ENCODE measurements at places on chromosomes 4 and X.

GRCh38 chr4:157957905-157958304, 214.9 kb downstream of the GASK1B start:
- DNase-seq = no peak

GRCh38 chrX:19721726-19722370, 165.6 kb downstream of the SH3KBP1 start:
- DNase-seq = no peak

DNA sequence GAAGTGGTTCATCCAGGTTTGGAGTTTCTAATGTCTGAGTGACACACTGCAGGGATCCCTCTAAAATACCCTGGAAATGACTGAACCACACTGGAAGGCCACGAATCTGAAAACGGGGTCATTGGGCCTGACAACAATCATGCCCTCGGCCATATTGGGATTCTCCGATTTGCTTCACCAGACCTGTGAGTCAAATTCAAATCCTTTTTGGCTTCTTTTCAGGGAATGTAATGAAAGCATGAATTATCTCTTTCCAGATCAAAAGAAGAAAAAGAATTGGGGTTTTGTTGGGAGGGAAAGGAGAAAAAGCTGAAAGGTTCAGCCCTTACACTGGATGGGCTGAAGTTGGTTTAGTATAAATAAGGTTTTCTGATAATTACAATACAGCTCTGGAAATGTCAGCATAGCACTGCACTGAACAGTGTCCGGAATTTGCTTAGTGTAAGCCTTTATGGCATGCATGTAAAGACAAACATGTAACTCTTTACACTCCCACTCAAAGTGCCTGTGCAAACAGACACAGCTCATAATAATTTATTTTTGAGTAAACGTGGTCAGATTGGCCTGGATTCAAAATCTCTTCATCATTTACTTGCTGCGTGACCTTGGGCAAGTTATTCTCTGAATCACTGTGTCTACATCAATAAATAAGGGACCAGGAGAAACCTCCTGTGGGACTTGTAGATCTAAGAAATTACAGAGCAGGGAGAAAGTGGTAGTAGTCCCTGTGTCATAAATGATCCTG, 21.4 kb downstream of the CT47C1 start:
- DNase-seq = no peak

DNA sequence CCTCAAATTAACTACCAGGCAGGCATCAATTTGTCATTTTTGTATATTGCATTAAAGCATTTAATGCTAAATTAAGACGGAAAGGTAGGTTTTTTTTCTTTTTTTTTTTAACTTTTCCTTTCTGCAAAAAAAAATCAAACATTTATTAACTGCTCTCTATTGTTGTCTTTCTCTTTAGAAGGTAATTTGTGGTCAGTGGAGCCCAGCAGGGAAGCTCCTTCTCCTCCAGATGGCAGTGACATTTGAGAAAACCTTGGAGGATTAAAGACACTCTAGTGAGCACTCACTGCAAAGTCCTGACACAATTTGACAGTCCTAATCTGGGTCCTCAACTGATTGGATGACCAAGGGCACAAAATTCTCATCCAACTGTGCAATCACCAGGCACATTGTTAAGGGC, 102.4 kb downstream of the SLIT2 start:
- DNase-seq = no peak

DNA sequence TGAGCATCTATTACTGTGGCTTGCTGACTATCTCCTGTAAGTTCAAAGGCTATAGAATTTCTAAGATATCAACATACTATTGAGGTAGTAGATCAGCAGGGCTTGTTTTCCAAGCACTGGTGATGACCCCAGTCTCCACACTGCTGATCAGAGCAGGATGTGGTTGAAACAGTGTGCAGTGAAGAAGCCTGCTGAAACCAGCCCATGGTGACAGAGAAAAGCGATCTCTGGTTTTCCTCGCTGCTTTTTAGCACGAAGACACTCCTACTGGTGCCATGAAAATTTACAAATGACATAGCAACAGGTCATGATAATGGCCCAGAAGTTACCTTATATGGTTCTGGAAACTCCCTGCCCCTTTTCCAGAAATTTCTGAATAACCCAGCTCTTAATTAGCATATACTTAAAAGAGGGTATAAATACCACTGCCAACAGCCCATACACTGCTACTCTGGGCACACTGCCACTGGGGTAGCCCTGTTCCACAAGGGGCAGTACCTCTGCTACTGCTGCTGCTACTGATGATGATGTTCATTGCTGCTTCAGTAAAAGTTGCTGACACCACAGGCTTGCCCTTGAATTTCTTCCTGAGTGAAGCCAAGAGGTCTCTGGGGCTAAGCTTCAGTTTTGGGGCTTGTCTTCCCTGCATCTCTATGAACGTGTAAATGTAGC, 1689.5 kb upstream of the PCDH10 start:
- DNase-seq = no peak

DNA sequence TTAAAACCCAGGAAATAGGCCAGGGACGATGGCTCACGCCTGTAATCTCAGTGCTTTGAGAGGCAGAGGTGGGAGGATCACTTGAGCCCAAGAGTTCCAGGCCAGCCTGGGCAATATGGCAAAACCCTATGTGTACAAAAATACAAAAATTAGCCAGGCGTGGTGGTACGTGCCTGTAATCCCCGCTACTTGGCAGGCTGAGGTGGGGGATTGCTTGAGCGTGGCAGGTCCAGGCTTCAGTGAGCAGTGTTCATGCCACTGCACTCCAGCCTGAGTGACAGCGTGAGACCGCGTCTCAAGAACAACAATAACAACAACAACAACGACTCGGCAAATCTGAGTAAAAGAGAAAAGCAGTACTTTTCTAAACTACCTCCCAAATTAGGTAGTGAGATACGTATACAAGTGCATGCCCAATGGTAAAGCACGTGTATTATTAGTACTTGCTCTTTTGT, 13.0 kb upstream of the NDUFC1 start:
- no peak for DNase-seq

Data from cardiac fibroblast (primary cell).